Stimulated activated CD4-positive, alpha-beta T cell treated with anti-CD3 and anti-CD28 coated beads, Interleukin-12 subunit alpha, Interleukin-12 subunit beta, amount 100 ng/mL, for 24 hours (primary cell): ENCODE measurements at places on chromosomes 2 and 18.

DNA sequence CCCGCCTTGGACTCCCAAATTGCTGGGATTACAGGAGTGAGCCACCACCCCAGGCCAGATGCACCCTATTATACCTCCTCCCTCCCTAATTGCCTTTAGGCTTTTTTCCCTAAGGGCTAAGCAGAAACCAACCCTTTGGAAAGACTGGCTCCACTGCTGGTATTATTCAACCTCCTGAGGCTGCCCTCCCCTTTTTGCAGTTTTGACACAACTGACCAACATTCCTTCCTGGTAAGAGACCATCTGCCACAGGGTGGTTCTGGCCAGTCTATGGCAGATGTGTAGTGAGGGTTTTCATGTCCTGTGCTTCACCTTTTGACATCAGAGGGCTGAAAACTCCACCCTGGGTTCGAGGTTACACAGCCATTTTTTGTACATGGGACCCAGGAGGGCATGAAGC is 1785.3 kb upstream of the CELF4 start:
- no peak for DNase-seq

- DNase-seq: no peak
Measured at GRCh38 chr18:75016025-75016717, 192.8 kb downstream of the PTGR3 start.

DNA sequence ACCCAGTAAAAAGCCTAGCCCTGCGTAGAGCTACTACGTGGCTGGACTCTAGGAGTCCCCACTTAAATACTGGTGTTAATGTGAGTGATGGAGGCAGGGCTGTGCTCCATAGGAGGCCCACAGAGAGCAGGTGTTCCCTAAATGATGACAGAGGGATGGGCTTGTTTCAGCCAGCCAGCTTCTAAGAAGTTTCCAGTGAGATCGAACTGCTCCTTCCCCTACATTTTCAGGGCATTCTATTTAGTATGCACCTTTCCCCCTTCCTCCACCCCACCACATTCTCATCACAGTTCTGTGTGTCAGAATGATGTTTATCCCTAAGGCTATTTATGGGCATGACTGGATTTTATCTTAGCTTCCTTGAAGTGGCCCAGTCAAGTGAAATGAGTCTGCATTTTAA is 213.0 kb downstream of the TRIB2 start:
- DNase-seq: no peak

DNA sequence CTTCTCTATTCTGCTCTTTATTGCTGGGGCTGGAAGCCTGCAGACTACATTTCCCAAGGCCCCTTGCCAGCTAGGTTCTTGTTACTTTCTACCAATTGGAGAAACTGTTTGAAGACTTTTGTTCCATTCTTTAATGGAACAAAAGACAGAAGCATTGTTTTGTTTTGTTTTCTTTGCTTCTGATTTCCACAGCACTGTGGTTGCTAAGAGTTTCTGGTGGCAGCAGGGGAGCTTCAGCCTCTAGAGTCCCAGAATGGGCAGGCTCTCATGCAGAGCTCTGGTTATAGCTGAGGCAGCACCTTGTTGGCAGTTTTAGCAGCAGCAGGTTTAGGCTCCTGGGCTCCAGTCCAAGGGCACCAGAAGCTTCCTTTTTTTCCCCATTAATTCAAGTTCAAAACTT is 234.3 kb downstream of the ETAA1 start:
- DNase-seq: no peak

DNA sequence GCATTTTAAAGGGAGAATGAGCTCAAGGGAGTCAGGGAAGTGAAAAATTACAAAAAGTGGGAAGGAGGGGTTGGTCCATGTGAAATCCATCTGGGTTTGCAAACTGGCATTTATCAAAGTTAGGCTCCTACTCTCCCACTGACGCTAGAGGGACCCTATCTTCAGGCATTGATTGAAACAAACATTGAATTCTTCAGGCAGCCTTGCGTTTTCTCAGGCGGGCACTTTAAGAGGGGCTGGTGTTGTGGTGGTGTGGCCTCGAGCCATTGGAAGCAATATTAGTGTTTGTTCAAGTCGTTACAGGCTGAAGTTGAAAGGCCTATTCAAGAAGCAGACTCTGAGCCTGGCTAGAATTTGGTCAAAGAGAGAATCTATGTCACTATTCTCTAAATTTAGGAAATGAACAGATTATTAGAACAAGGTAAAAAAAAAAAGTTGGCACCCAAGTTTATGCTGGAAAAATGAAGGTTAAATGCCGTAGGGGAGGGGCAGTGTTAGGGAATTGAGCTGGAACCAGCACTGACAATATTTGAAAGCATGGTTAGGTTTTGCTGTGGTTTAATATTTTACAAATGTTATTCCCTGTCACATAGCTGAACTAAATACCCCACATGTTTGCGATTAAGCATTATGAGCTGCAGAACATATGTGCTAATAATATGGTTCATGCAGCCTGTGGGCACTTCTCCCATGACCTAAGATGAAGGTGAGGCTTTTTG is 36.8 kb downstream of the STON1 start:
- DNase-seq: no peak

GRCh38 chr2:164913640-164914350 is 41.5 kb downstream of the SLC38A11 start:
- no peak for DNase-seq

DNA sequence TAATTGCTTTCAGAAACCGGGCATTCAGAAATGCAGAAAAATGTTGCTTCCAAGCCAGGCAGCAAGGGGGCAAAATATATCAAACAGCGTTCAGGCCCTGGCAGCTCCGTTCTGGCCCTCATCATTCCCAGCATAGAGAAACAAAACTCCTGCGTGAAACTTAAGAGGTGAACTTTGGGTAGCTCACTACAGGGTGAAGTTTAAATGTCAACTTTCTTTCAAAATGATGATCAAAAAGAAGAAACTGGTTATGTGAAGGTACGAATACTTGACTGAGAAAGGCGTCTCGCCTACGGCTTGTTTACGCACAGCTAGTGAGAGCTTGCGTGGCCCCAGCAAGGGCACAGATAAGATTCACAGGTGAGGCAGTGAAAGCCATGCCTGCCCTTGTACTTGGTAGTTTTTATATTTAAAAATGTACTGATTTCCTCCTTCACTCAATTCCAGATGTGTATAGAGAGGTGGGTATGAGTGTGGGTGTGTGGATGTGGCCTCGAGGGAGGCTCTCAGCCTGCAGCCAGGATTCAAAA is 127.5 kb downstream of the NFATC1 start:
- DNase-seq: peak; percentile 51

DNA sequence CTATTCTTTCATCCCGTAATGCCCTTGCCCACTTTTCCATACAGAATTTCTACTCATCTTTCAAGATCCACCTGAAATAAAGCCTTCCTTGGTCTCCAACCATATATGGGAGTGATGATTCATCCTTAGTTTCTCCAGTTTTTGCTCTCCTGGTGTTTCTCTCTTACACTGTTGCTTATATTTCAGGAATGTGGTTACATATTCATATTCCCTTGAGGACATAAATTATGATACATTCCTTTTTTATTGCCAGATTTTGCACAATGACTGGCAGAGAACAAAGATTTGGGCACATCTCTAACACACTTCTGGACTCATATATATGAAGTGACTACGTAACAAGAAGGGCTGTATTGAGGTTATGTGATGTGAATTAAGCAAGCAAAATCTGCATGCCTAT is 1573.4 kb upstream of the NXPH2 start:
- DNase-seq: no peak

DNA sequence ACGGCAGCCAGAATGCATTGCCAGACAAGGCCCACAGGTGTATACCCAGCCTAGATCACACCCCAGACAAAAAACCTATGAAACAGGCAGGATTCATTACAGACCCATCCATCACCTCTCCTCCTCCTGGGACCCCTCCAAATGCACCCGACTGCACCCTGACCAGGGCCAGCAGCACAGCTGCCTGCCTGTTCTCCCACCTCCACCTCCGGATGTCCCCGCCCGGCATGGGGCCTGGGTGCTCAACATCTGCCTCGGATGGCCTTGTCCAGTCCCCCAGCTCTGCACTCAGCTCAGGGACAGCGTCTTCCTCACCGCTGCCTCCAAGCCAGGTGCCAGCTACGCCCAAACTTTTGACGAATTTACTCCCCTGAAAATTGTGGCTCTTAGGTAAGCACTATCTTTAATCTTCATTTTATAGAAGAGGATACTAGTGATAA is 91.1 kb downstream of the TPO start:
- no peak for DNase-seq

GRCh38 chr18:64245126-64245861 is 96.4 kb upstream of the LINC00305 start:
- no peak for DNase-seq

GRCh38 chr18:23468753-23469459 is 15.8 kb downstream of the RIOK3 start:
- DNase-seq: no peak
